ENCODE measurements at places on chromosomes 11 and 22.

- DNase-seq = no peak
Measured at GRCh38 chr11:90890347-90890746, 667.5 kb upstream of the CHORDC1 start.

GRCh38 chr11:120800206-120800605 is 223.7 kb upstream of the TBCEL start:
- no peak for DNase-seq

GRCh38 chr22:21719024-21719423 is 16.6 kb downstream of the YPEL1 start:
- no peak for DNase-seq

GRCh38 chr11:94043241-94043640 is 22.1 kb downstream of the HEPHL1 start:
- DNase-seq = no peak

GRCh38 chr22:30892286-30892685 is 76.3 kb downstream of the MORC2 start:
- DNase-seq = no peak

DNA sequence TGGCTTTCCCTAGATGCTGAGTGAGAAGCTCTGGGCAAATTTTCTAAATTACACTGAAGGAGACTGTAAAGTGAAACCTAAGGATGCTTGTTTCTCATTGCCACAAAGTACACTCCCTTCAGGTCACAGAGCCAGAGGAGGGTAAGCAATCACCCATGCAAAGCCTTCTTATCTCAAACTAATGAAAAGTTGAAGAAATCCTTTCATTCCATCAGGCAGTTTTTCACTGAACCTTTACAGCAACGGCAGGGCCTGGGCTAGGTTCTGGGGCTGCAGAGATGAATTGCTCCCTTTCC is 106.2 kb downstream of the RASSF10 start:
- no peak for DNase-seq

GRCh38 chr11:102118937-102119336 is 8.7 kb downstream of the YAP1 start:
- no peak for DNase-seq

Data from central memory CD4-positive, alpha-beta T cell (primary cell).